ENCODE measurements at places on chromosomes 5 and 9.

DNA sequence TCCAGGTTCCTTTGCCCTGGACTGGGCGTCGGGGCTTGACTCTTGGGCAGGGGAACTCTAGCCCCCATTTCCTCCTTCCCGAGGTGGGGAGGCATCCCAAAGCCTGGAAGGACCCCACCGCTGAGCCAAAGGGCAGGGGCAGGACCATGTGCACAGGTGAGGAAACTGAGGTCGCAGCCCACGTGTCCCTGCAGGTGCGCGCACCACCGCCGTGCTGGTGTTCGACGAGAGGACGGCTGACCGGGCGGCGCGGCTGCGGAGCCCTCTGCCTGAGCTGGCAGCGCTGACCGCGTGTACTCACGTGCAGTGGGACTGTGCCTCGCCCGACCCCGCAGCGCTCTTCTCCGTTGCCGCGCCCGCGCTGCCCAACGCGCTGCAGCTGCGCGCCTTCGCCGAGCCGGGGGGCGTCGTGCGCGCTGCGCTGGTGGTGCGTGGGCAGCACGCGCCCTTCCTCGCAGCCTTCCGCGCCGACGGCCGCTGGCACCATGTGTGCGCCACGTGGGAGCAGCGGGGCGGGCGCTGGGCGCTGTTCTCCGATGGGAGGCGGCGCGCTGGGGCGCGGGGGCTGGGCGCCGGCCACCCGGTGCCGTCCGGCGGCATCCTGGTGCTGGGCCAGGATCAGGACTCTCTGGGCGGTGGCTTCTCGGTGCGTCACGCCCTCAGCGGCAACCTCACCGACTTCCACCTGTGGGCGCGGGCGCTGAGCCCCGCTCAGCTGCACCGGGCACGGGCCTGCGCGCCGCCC is 2.8 kb downstream of the ADGRD2 start:
- no peak for DNase-seq

DNA sequence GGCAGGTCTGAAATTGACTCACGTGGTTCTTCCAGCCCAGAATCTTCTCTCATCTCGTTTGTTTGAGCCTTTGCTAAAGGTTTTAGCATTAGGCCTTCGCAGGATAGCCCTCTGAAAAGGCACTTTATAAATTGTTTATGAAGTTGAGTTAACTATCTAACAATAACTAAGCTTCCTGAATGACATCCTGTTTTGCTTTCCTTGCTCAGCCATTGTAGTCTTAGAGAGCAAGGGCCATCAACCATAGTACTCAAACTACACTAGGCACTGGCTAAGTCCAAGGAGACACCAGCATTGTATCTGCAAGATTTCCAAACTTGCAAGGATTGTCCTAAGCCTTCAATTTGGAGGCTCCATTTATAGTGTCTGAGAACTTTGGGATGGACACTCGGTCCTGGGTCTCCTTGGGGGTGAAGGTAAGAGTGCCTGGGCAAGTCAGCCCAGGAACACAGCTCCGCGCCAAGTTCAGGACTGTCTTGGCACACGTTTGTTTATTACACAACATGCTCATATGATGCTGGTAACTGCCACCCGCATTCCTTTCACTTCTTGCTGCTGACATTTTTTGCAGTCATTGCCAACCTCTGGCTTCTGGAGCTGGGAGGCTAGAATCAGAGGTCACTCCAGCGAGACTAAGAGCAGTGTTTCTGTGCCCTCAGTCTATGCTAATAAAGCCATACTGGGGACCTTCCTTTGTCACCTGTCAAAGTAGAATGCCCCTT is 151.1 kb downstream of the ESM1 start:
- DNase-seq, result no peak

DNA sequence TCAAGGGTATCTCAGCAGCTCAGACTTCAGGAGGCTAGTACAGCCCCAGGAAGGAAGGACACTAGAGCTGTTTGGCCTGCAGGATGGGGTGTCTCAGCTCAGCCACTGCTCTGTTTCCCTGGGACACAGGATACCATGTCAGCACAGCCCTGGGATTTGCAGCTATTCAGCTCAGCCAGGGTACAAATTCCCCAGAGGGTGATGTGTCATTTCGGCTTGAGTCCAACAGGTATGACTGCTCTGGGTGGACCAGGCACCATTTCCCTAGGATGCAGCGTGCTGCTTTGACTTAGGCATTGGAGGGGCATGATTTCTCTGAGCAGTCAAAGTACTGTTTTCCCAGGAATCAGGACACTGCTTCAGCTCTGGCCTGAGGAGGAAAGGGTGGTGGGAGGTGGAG is 130.1 kb downstream of the ARSB start:
- no peak for DNase-seq

DNA sequence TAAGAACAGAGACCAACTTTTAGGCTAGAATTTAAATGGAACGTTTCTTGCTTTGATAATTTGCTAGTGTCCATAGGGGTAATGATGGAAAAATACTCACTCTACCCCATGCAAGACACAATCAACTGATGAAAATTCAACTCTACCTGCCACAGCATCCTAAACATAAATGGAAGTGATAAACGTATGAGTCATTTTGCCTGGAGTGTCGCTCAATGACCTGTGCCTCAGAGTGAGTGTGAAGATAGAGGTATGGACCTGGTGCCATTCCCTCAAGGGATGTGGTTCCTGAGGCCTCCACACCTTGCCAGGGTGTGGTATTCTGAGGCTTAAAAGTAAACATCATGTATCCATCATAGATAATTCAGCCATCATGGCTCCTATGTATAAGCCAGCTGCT is 14.0 kb downstream of the ARL14EPL start:
- DNase-seq, result no peak

DNA sequence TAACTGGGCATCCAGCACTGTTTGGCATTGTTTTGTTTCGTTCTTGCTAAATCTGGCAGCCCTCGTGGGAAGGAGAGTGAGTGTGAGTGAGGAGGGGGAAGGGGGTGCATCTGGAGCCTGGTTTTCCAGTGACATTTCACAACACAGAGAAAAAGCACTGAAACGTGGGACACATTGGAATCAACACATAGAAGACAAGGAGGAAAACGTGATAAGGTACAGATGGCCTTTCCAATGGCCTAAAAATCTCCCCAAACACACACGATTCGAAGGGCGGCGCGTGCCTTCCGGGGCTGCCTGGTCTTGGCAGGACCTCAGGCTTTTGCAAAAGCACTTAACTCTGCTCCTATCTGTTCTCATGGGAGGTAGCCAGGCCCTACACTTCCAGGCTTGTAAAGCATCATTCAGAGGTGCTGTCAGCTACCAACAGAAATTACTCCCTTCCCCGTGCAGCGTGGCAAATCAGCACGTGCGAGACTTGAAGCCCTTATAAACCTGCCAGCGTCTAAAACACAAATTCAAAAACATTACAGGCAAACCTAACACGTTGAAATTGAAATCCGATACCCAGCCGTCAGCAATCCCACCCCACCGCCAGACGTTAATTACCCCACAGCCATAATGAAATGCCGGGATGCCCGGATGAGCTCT is 129.4 kb downstream of the OLFM1 start:
- DNase-seq, result no peak

- no peak for DNase-seq
Observed at GRCh38 chr5:65268525-65268924, 213.2 kb downstream of the ADAMTS6 start.

DNA sequence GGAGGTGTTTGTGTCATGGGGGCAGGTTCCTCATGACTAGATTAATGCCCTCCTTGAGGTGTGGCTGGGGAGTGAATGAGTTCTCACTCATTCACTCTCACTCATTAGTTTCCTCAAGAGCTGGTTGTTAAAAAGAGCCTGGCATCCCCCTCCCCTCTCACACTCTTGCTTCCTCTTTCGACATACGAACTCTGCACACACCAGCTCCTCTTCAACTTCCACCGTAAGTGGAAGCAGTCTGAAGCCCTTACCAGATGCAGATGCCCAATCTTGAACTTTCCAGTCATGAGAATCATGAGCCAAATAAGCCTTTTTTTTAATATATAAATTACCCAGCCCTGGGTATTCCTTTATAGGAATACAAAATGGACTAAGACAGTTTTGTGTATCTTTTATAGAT is 82.5 kb downstream of the SPRY4 start:
- no peak for DNase-seq

DNA sequence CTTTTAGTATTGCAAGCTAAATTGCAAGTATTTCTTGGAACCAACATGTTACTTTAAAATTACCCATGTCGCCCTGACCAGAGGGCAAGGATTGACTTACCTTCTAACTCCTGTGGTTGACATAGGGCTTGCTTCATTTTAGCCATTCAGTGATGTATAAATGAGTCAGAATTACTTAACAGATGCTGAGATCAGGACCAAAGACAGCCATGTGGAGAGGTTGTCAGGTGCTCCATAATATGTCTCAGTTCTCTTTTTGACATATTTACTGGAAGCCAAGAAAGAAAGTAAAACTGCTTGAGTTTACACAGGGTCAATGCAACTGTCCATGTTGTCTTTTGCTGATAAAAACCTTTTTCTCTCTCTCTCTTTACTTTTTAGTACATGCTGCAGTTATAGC is 33.2 kb downstream of the F2RL2 start:
- peak; percentile 29 for DNase-seq

DNA sequence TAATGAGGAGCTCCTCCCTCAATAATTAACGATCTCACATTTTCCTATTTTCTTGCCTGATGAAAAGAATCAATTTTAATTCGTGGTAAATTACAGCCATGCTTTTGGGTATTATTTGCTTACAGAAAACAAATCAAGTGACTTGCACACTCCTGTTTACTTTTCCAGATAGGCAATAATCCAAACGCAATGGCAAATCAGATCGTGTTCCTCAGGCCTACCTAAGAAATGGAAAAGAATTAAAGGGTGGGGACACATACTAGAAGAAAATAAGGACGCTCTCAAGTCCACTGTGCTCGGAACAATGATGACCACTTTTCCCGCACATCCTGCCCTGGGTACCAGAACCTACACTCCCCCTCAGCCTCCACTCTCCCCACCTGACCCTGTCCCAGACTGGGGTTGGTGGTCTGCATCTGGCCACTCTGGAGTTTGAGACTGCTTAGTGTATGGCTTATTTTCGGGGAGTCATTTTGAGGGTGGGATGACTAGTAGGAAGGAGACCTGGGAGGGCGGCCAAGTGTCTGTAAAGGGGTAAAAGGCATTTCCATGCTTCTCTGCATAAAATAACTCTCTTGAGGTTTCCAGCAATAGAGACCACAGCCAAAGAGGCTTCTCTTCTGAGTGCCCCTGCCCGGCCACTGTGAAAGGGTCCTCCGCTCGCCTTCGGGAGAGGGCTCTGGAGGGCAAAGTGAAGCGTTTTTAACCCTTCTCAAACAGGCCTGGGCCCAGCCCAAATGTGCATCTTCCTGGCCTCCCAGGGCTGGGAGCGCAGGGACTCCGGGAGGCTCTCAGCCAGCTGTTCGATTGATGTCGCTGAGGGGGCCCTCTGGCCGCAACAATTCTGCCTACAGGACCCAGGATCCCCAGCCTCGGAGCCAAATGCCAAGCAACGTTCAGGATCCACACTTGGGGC is 4.5 kb upstream of the OTP start:
- no peak for DNase-seq

DNA sequence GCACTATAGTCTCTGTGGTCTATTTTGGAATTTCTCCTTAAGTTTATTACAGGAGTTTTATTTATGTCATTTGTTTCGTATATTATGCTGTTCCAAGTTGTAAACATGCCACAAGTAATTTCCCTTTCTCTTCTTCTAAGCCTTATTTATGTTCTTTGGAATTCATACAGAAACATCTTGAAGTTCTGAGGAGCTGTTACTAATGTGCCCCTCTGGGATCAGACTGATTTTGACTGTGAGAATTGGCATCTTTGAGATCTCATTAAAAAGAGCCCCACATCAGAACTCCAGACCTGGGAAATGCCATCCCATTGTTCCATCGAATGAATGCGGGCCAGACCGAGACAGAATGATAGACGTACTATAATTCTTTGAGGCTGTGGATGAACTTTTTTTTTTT is 138.8 kb upstream of the CD180 start:
- no peak for DNase-seq

DNA sequence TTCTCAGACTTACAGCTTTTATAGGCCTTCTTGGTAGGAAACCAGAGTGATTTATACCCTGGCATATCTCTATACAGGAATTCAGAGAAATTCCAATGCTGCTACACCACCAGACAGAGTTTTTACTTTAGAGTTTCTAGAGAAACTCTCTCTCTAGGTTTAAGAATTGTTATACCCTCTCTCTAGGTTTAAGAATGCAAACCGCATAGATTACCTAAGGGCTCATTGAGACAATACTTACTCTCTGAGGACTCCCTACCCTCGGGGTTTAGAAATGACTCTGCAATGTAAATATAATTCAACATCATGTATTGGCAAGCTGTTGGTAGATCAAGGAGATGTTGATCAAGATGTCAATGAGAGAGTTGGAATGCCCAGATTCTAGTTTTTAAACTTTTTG is 15.3 kb upstream of the ELAVL2 start:
- no peak for DNase-seq

DNA sequence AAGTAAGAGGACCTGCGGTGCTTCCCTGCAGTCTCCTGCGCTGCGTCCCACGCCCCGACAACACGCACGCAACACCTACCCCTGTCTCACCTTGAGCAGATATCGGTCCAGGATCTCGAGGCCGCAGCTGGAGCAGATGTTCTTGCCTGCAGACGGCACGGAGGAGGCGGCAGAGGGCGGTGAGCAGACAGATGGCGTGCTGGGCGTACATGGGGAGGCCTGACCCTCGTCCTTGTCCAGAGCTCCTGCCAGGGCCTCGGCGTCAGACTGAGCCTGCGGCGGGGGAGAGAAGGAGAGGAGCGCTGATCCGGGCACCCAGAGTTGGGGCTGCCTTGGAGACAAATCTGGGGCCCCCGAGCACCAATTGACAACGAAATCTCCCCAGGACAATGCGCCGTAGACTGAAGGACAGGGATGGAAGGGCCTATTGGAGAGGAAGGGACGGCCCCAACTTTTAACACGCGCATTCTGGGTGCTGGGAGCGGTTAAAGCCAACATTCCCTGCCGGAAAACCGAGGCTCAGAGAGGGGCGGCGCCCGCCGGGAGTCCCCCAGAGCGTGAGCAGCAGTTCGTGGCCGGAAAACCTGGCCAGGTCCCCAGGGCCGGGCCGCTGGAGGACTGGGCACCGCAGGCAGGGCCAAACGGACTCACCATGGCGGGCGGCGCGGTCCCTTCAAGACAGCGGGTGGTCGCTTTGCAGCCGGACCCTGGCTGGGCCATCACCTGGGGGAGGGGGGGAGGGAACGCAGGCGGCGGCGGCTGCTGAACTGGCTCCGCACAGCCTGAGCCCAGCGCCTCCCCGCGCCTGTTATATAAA is 1.8 kb downstream of the LHX6 start:
- DNase-seq, result no peak

- peak; percentile 33 for DNase-seq
Observed at GRCh38 chr5:168317521-168318147, 26.2 kb downstream of the WWC1 start.

DNA sequence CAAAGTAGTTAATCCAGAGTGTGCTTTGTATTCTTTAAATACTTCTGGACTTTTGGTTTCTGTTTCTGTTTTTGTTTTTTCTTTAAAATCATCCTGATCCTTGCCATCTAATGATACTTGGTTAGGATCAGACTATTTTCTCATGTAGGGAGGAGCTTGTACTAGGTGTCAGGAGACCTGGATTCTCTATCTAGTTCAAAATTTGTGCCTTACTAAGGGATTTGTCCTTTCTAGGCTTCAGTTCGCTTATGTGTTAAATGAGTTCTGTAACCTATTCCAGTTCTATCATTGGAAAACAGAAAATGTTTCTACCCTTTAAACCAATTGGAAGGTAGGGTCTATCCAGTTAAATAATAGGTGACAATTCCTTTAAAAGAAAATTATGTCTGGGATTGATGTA is 3.3 kb upstream of the MEF2C start:
- DNase-seq, result peak; percentile 31
